ENCODE measurements at places on chromosomes 12 and 14.
A peak's percentile ranks its signal among the peaks of the same experiment; 100 is the strongest.

GRCh38 chr14:22926316-22926715 lies 2.9 kb downstream of the PRMT5 start:
- DNase-seq = no peak

DNA sequence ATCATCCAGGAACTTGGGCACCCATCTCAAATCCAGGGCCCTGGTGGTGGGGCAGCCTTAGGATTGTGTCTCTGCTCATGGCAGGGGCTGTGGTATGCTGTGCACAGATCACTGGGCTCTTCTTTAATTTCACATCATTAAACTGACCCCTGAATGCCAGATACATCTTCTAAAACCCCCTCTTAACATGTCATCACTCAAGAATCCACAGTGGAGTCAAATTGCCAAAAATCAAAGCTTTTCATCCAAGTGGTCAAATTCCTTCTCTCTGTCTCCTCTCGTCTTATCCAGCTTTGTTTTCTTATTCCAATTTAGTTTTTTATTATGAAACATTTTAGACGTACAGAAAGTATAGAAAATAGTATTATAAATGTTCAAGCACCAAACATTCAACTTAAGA lies 97.5 kb downstream of the ADCK1 start:
- DNase-seq = no peak

GRCh38 chr12:22835431-22835830 lies 210.5 kb downstream of the ETNK1 start:
- no peak for DNase-seq

- DNase-seq = peak; percentile 3
These were observed 48.8 kb upstream of the SLCO1C1 start for GRCh38 chr12:20646239-20646827.

GRCh38 chr12:94133964-94134795 lies 14.2 kb upstream of the PLXNC1 start:
- peak; percentile 34 for DNase-seq

DNA sequence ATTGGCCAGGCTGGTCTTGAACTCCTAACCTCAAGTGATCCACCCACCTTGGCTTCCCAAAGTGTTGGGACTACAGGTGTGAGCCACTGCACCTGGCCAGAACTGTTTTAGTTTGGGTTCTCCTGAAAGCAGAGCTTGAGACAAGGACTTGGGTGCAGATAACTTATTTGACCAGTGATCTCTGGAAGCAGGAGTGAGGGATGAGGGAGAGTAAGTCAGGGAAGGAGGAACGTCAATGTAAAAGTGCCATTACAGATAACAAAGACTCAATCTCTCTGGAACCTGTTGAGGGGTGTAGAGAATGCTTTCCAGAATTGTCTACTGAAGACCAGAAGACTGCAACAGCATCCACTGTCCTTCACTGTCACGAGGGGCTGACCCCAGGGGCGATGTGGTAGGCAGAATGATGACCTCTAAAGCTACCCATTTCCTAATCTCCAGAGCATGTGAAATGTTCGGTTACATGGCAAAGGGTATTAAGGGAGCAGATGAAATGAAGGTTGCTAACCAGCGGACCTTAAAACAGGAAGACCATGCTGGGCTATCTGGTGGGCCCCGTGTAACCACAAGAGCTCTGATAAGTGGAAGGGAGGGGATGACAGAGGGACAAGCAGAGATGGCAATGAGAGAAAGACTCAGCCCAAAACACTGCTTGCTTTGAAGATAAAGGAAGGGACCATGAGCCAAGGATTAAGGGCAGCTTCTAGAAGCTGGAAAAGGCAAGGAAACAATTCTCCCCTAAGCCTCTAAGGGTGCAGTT lies 207.8 kb downstream of the RBM19 start:
- no peak for DNase-seq

DNA sequence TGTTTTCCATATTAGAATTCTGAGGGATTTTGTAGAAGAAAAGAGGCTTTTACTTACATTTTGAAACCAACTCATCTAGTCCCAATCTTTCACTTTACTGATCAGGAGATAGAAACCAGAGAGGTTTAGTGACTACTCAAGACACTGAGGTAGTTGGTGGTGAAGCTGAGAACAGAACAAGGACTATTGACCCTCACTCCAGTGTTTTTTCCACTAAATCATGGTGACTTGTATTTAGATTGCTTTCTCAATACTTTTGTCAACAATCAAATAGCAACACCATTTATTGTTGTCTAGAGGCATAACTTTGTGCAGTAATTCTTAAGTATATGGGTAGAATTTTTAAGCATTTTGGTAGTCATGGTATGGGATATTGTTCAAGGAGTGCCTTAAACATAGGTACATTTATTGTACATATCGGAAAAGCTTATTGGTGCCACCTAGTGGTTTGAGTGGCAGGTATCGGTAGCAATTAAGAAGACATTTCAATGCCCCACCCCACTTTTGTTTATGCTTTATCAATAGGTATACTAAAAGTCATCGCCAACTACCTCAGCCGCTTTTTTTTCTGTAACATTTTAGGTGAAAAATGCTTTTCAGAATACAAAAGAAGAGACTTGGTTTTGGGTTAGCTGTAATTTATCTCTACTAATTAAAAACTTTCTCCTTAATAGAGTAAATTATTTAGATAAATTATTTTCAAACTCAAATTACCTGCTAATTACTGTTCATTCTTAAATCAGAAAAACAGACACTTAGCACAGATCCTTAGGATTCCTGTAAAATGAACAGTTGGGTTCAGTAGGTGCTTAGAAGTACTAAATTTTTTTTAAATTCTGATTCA lies 47.3 kb upstream of the PAWR start:
- peak; percentile 55 for DNase-seq

DNA sequence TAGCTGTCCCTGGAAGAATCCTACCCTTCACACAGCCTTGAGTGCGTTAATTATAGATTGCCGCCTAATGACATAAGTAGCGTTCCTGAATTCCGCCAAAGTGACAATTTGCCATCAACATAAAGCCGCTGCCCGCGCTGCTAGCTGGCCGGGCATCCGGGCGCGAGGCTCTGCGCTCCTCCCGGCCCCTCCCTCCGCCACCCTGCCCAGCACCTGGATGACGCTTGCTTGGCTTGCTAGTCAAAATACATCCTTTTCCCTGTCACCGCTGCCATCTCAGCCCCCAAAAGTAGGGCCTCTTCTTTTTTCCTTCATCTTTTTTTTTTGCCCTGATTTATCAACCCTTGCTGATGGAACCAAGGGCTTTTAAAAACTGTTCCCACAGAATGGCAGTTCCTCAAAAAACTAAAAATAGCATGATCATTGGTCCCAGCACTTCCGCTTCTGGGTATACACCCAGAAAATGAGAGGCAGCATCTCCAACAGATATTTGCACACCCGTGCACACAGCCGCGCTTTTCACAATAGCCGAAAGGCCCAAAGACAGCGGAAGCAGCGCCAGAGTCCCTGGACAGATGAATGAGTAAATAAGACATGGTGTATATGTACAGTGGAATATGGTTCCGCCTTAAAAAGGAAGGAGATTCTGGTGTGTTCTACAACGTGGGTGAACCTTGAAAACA lies 235.2 kb downstream of the BCL11B start:
- DNase-seq = no peak

- DNase-seq = no peak
These were observed 36.4 kb downstream of the EPS8 start for GRCh38 chr12:15752785-15753184.

DNA sequence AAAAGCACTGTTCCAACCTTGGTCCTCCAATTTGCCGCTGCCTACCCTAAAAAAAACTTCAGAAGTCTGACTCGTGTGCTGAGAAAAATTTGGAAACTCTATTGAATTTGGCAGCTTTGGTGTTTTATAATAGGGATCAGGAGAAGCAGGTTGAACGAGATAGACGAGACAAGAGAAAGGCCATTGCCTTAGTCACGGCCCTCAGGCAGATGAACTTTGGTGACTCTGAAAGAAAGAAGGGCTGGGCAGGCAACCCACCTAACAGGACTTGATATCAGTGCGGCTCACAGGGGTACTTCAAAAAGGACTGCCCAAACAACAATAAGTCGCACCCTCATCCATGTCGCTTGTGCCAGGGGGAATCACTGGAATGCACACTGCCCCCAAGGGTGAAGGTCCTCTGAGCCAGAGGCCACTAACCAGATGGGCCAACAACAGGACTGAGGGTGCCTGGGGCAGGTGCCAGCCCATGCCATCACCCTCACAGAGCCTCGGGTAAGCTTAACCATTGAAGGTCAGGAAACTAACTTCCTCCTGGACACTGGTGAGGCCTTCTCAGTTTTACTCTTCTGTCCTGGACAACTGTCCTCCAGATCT lies 102.5 kb upstream of the SSTR1 start:
- DNase-seq = no peak

DNA sequence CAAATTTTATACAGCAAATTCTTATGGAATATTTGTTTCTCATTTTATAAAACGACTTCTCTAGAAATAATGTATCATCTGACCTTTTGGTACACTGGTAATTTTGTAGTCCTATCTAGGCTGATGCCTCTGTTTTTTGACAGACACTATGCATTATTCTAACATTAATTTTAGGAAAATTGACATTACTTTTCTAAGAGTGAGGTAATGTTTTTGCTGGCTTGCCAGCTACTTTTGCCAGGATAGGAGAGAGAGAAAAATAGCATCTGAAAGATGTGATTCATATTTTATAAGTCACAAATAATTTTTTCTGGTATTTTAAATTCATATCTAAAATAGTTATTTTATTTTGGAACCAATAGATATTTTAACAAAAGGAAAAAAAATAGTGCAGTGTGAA lies 153.5 kb downstream of the CCDC91 start:
- DNase-seq = no peak

DNA sequence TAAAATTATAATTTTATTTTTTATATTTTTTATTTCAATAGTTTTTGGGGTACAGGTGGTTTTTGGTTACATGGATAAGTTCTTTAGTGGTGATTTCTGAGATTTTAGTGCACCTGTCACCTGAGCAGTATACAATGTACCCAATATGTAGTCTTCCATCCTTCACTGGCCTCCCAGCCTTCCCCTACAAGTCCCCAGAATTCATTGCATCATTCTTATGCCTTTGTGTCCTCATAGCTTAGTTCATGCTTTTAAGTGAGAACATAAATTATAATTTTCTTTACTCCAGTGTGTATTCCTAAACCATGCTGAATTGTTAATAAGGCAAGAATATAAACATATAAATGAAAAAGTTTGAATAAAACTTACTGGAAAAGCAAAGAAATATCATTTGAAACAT lies 19.1 kb upstream of the NFKBIA start:
- no peak for DNase-seq

GRCh38 chr12:94157181-94157580 lies 8.8 kb downstream of the PLXNC1 start:
- no peak for DNase-seq

GRCh38 chr12:76444408-76444984 lies 96.3 kb upstream of the BBS10 start:
- DNase-seq = no peak

DNA sequence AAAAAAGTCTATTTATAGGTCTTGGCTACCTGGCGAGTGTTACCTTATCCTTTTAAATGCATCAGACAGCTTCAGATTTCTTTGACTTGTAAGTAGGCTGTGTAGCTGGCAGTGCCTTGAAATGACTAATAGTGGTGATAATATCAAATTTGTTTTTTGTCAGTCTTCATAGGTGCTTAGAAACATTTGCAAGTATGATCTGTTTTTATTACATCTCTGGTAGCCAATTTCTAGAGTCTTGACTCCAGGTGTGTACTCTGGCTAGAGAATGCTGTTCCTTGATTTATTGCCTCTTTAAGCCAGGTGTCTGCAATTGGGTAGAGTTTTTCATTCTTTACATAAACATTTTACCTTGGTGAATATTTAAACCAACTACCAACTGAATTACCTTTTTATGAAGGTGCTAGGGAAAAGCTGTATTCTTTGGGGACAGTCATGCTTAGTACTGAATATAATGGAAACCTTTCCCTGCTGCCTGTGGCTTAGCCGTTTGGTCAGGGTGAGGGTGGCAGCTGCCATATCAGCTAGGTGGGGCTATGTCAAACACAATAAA lies 32.6 kb downstream of the MLXIP start:
- DNase-seq = no peak

- DNase-seq = no peak
These were observed 12.1 kb downstream of the ATXN2 start for GRCh38 chr12:111586986-111587385.

DNA sequence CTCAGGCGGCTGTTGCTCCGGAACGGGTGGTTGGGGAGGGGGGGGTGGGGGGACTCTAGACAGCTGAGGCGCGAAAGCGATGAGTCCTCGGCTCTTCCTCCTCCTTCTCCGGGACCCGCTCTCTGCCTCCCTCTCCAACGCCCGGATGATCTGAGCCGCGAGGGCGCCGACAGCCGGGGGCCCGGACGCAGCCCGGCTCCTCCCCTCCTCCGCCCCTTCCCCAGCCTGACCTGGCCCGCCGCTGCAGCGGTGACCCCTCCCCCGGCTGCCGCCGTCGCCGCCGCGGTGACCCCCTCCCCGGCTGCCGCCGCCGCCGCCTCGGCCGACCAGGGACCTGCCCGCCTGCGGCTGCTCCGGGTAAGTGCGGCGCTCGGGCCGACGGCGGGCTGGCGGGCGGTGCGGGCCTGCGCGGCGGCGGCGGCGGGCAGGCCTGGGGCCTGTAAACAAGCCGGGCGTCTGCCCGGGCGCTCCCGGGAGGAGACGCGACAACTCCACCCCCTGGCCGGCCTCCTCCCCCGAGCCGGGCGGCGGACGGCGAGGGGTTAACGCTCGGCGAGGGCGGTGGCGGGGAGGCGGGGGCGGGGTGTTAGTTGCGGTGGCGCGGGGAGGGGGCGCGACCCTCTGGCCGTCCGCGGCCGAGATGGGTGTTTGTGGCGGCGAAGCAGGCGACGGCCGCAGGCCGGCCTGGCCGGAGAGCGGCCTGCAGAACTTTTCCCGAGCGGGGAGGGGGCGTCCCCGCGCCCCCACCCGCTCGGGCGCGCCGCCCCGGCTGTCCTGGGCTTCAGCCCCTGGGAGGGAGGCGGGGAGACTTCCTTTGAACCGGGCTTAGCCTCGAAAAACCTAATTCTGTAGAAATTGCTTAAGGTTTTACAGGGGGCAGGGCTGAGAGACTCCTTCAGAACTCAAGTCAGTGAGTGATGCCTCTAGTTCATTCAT lies 568 bp downstream of the PPM1A start:
- peak; percentile 74 for DNase-seq

DNA sequence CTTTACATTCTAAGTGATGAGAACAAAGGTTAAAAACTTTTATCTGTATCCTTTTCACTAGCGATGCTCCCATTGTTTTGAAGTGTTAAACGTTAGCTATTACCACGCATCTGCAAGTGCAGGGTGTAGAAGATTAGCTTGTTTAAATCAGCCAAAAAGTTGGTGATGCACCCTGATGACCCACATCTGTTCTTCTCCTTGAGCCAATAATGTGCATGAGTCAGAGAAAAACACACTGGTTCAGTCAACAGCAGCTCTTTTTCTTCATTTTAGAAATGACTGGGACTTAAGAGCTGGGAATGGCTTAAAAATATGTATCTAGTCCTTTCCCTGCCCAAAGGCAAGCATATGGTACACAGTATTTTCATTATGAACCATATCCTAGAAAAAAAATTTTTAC lies 323.5 kb upstream of the PDE3A start:
- DNase-seq = no peak

Data from NCI-H1930 (cell line).